ENCODE measurements at places on chromosomes 1 and 21.

GRCh38 chr1:109309347-109309746 lies 2.5 kb upstream of the MYBPHL start:
- no peak for DNase-seq

DNA sequence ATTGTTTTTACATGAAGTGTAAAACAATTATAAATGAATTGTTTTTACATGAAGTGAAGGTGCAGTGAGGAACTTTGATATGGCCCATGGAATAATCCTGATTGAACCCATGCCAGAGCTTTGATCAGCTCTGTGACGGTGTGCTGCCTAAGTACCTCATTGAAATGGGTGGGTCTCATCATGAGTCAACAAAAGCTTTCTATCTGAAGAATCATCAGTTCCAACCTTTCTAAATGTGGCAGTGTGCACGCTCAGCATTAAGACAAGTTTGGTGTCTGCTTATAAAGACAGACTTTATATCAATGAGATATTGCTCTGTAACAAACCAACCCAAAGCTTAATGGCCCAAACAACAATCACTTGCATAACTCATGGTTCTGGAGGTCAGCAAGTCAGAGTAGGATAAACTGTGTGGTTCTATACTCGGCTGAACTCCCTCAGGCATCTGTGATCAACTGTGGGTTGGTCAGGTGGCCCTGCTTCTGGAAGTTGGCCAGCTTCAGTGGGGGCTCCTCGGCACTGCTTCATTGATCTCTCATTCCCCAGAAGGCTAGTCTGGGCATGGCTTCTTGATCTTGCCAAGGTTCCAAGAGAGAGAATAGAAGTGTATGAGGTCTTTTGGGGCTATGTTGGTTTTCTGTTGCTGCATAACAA lies 258.0 kb downstream of the LTN1 start:
- no peak for DNase-seq

GRCh38 chr1:201633811-201634210 lies 94.9 kb downstream of the NAV1 start:
- DNase-seq, result peak; percentile 38

GRCh38 chr1:174726167-174726879 lies 273.4 kb upstream of the CACYBP start:
- peak; percentile 67 for DNase-seq

GRCh38 chr1:210662291-210663050 lies 333.8 kb downstream of the HHAT start:
- no peak for DNase-seq

DNA sequence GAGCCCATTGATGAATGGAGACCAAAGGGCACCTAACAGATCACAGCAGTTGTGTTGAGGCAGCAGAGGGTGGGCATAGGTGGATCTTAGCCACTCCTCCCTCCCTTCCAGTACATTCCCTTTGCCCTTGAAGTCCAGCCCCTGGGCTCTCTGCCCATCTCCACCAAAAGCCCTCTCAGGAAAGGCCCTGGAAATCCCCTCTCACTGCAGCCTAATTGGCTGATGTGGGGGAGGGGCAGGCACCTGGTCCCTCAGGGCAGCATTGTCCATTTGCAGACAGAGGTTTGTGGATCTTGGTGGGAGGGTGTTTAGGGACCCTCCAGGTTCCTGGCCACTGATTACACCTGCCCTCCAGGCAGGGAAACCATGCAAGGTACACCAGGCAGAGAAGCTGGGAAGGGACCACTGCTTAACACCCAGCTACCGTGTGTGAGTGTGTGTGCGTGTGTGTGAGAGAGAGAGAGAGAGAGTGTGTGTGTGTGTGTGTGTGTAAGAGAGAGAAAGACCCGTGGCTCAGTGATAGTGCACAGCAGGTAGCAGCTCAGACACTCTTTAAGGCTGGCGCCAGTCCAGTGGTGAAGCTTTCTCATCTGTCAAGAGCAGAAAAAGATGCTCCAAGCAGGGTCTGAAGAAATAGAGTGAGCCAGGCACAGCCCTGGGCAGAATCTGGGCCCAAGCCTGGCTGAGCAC lies 71.1 kb downstream of the MATN1 start:
- no peak for DNase-seq

- DNase-seq, result no peak
Measured at GRCh38 chr1:112363636-112364035, 32.4 kb upstream of the CTTNBP2NL start.

DNA sequence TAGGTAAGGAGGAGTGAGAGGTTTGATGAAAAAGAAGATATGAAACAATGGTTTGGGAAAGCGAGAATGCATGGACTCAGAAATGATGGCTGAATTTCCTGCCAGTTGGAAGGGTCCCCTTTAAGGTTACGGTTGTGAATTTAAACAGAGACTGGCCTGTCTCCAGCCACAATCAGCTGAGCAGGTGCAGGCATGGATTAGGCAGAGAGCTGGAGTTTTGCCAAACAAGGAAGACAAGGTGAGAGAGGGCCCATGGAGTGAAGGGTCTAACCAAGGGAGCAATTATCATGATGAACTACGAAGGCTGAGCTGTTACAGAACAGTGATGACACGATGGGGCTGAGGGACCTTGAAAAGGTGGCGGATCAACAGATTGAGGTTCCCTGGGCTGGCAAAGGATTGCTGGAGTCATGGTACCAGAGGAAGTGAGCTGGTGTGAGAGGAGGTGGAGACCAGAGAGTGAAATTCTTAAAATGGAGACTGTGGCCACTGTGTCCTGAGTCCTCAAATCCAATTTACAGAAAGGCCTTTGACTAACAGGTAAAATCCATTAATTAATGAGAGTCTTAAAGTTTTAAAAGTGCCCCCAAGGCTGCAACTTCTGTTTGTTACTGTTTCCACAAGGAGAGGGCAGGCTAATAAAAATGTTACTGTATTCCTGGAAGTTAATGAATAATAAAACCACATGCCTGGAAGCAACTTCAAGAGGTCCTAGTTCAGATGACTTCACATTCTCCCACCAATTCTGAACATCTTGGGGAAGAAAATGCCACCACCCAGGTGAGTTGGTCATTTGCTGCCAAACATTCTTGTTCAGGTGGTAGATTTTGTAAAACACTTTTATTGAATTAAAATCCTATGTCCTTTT lies 41.5 kb downstream of the LHX9 start:
- DNase-seq, result no peak

- peak; percentile 49 for DNase-seq
Measured at GRCh38 chr1:41891199-41891896, 27.4 kb downstream of the HIVEP3 start.

- peak; percentile 86 for DNase-seq
Measured at GRCh38 chr1:119873135-119874015, 22.9 kb downstream of the ADAM30 start.

DNA sequence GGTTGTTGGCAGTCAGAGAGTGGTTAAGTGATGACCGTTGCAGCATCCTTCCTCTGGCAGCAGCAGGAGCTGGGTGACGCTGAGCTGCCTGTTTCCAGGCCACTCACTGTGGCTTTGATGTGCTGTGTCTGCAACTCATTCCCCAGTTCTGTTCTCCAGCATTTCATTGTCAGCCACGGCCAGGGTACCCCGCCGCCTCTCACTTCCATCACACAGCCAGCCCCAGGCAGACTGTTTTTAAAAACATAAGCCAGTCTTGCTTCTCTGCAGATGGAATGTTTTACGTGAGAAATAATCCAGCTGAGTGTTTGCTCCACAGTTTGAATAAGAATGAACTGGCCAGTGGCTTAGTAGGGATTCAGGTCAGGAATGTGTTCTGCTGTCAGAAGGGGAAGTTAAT lies 21.5 kb upstream of the ST6GALNAC3 start:
- DNase-seq, result peak; percentile 31

DNA sequence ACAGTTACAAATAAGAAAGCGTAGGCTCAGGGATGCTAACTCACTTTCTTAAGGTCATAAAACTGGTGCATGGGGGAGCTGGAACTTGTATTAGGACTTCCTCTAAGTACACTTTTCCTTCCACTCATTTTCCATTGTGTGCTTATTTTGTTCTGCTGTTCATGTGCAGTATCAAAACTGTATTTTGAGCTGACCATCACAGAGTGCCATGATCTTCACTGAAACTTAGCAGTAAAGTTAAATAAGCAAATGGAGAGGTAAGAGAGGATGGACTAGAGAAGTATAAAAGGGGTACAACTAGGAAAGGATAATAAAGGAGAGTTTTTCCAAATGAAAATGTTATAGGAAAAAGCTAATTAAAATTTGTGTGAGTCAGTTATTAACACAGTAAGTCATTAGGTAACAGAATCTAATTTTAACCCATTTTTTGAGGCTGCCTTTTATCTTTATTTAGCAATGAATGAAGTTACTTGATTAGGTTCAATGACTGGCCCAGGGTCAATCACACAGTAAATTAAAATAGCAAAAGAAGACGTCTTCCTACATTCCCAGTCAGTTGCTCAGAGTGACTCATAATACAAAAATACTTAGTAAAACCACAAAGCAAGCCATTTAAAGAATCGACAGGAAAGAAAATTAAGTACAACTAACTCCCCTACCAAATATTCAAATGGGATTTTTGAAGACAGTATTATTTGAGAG lies 165.8 kb upstream of the C1orf105 start:
- DNase-seq, result peak; percentile 86

GRCh38 chr1:183966487-183966886 lies 71.0 kb downstream of the COLGALT2 start:
- DNase-seq, result no peak

GRCh38 chr1:114854693-114855320 lies at the start of gene SYCP1:
SYCP1 (plus strand) TSS chr1:114854863; CDS start chr1:114855465, 602 bp downstream.
- peak; percentile 20 for DNase-seq

DNA sequence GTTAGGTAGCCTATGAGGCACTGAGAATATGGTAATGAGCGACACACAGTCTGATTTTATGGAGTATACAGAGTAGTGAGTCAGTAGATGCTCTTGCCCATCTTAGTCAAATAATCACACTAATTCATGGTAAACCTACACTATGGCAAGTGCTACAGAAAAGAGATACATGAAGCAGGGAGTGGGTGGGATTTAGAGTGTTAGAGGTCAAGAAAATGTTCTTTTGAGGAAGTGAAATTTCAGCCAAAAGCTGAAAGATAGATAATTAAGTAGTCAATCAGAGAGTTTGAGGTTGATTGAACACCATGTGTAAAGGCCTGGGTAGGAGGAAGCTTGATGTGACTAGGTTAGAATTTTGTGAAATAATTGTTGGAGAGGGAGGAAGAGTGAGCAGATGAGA lies 14.7 kb downstream of the MDM4 start:
- DNase-seq, result no peak

- no peak for DNase-seq
Measured at GRCh38 chr1:64150266-64150665, 53.2 kb upstream of the UBE2U start.

GRCh38 chr1:153968000-153968363 lies 280 bp downstream of the CREB3L4 start:
- DNase-seq, result peak; percentile 47

DNA sequence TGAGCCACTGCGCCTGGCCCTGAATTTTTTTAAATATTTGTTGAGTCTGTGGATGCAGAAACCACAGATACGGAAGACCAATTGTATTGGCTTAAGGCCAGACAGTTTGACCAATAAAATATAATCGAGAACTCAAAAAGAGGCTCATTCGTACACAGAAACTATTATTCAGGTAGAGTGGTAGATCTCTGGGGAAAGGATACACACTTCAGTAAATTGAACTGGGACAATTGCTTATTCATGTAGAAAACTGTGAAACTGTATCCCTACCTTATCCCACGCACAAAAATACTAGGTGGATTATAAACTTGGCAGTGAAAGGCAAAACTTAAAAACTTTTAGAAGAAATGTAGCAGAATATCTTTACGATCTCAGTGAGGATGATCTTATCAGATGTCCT lies 25.0 kb upstream of the SHE start:
- no peak for DNase-seq

GRCh38 chr1:20658166-20658915 lies 2.8 kb downstream of the DDOST start:
- DNase-seq, result no peak
